Stimulated activated CD4-positive, alpha-beta T cell treated with anti-CD3 and anti-CD28 coated beads, Interleukin-4, amount 100 ng/mL, for 48 hours (primary cell): ENCODE measurements at places on chromosomes 6 and 20.

- no peak for DNase-seq
Measured at GRCh38 chr6:106547601-106548453, 81.5 kb downstream of the RTN4IP1 start.

GRCh38 chr20:38644588-38645260 lies 43.1 kb downstream of the ARHGAP40 start:
- no peak for DNase-seq

DNA sequence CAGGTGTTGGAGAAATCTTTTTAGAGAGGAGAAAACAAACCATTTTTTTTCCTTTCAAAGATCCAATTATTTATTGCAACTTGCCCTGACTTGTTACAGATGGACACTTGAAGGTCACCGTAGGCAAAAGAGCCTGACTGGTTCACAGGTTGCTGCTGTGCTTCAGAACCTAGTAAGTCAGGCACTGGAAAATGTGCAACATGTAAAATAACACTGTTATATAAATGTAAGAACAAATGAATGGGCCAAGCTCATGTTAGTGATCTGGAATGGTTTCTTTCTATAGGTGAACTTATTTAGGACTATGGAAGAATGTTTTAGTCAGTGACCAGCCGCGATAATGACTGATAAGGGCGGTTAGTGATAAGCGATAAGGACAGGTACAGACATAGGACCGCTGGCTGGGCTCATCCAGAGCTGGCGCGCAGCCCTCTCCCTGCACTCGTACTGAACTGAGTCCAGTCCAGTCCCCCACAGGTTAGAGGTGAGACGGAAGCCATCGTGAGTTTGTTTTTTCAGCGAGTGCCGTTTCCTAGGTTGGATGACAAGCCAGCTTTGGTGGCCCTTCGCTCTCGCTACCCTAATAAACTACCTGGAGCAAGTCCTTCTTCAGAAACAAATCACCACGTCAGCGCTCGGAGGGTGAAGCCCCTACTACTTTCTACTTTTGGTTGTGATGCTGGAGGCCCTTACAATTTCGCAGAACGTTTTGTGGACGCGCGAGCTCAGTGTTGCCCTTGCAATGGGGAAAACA lies 94.4 kb upstream of the PRDM1 start:
- DNase-seq = no peak

DNA sequence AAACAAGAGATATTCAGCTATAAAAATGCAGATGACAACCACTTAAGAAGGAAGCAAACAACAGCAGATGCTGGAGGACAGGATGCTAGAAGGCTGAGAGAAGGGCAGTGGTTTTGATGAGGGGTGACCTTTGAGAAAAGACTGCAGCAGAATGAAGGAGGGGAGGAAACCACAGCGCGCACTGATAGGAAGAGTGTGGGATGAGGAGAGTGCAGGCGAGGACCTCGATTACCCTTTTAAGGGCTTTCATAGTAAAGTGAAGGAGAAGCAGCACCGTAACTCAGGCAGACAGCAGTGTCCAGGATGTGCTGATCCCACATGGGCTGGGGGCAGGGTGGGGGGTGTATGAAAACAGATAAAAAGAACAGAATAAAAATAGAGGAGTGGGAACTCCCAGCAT lies 19.2 kb downstream of the ZBTB2 start:
- DNase-seq = no peak

DNA sequence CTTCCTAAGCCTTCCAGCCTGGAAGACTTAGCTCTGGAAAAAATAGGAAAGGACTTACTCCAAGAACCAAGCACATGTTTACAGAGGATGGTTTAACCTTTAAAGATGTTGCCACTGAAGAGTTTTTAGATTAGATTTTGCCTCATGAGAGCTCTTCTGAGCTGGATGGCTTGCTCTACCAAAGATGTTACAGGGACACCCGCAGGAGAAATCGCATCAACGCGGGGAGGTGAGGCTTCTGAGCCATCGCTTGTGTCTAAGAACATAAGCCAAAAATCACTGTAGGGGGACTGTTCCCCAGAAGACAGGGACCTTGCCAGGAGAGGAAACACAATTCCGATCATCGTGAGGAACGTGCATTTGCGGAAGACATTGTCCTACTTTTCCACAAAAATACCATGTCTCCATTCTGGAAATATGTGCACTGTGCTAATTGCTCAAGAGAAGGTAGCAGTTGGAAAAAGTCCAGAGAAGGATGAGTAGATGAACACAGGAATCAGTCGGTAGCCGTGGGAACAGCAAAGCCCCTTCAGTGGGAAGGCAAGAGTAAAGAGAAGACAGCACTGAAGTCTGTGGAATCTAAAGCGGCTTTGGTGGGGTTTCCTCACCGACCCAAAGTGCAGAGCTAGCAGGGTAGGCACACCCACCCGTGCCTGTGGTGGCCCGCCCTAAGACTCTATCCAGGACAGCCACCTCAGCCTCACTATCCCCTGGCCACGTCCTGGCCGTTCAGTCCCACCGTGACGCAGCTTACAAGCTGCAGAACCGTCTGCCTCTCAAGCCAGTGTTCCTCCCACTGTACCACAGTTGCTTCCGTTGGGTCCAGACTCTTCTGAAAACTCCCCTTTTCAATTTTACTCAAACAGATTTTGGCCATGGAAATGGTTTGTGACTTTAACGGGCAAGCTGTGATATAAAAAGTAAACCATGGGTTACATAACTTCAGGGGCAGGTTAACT lies 334.8 kb downstream of the NRN1 start:
- DNase-seq = no peak

GRCh38 chr20:14235355-14235754 lies 102.1 kb downstream of the FLRT3 start:
- DNase-seq = no peak

- no peak for DNase-seq
Measured at GRCh38 chr6:124303971-124304370, 500.3 kb downstream of the NKAIN2 start.

GRCh38 chr20:35698298-35699126 lies 640 bp downstream of the NFS1 start:
- DNase-seq = no peak

DNA sequence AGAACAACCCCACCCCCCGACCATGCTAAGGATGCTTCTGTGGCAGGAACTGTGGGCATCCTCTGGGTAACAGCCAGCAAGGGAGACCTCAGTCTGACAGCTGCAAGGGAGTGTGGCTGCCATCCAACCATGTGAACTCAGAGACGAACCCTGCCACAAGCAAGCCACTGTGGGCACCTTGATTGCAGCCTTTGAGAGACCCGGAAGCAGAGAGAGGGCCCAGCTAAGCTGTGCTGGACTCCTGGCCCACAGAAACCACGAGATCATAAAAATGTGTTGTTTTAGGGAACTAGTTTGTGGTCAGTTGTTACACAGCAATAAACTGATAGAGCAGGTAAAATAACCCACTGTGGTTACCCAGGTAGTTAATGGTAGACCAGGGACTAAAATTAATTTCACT lies 414.6 kb downstream of the CDH26 start:
- no peak for DNase-seq

DNA sequence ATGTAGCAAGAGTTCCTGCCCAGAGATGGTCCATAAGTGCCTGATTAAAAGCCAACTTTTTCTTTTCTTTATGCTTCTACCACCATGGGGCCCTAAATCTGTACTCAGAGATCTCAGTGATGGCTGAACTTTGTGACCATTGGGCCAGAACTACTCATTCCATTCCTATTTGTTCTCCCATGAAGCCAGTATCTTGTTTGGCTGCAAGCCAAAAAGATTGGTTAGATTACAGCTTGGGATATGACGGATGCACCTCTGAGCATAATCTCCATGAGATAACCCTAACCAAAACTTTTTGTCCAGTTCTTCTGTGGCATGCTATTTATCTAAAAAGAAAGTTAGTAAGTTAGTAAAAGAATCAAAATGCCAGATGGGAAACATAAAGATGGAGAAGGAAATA lies 72.2 kb downstream of the PLCB4 start:
- no peak for DNase-seq

- no peak for DNase-seq
Measured at GRCh38 chr6:168035661-168036545, 38.4 kb downstream of the KIF25 start.

DNA sequence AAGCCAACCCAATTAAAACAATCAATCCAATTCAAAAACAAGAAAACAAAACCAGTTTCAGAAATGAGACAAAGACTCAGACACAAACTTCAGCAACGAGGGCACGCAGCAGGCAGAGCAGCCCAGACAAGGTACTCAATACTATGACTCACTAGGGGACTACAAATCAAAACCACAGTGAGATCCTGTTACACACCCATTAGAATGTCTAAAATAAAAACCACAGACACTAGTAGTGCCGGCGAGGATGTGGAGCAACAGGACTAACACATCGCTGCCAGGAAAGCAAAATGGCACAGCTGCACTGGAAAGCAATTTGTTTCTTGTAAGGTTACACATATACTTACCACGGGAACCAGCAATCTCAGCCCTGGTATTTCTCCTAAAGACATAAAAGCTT lies 28.4 kb upstream of the MAS1L start:
- no peak for DNase-seq

- DNase-seq = no peak
Measured at GRCh38 chr6:6631053-6631452, 42.5 kb downstream of the LY86 start.

- no peak for DNase-seq
Measured at GRCh38 chr6:164066766-164067165, 652.2 kb downstream of the QKI start.

DNA sequence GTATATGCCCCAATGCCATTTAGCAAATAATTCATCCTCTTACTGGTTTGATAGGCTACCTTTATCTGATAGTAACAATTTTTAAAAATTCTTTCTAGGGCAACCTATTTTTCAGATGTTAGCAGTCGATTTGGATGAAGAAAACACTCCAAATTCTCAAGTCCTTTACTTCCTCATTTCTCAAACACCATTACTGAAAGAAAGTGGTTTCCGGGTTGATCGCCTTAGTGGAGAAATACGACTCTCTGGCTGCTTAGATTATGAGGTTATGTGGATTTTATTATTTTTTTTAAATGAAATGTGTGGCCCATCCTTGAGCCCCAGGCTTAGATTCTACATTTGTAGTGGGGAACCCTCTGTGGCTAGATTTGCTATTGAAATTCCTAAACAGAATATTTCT lies 26.3 kb downstream of the CDH26 start:
- DNase-seq = no peak
